GM04504 (cell line): ENCODE measurements at places on chromosomes 13 and 19.

DNA sequence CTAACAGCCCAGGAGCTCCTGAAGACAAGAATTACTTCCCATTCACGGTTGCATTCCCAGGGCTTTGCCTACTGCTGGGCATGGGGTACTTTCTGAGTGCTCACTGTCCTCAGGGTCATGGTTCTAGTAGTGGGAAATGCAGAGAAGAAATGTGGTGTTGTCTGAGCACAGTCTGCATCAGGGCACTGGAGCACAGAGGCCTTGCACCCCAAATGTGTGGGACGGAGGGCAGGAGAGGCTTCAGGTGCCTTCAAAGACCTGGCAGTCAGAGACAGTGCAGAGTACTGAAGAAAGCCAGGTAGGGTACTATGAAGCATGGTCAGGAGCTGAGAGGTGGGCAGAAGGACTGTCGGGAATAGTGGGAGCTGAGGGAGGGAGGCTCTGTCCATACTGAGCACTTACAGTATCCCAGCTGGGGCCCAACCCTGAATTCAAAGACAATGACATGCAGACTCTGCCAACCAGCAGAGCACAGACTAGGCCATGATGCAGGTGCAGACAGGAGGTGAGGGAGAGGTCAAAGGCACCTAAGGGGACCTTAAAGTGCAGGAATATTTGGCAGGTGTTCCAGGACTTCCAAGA, 144.4 kb downstream of the USP12 start:
- no peak for DNase-seq

- no peak for DNase-seq
Observed at GRCh38 chr19:29837448-29837981, 25.7 kb downstream of the CCNE1 start.

GRCh38 chr13:93104270-93104669, 122.3 kb upstream of the GPC6 start:
- no peak for DNase-seq

GRCh38 chr13:53885997-53886396, 857.4 kb downstream of the OLFM4 start:
- no peak for DNase-seq

DNA sequence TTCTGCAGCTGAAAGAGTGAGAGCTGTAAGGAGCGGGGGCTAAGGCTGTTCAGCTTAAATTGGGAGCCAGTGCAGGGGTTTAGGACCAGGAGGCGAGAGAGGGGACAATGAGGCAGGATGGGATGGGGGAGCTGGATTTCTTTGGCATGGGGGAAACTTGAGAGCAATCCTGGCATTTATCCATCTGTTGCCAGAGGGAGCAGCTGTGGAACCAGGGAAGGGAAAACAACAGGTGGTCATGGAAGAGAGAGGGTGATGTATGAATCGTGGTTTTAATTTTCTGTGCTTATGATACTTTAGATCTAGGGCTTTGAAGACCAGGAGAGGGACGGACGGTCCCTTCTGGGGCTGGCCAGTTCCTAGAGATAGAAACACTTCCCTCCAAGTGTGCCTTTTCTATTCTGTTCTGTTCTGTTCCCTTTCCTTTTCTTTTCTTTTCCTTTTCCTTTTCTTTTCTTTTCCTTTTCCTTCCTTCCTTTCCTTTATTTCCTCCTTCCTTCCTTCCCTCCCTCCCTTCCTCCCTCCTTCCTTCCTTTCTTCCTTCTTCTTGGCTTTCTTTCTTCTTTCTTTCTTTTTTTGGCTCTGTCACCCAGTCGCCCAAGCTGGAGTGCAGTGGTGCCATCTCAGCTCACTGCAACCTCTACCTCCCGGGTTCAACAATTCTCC, 16.0 kb upstream of the CCL25 start:
- no peak for DNase-seq

DNA sequence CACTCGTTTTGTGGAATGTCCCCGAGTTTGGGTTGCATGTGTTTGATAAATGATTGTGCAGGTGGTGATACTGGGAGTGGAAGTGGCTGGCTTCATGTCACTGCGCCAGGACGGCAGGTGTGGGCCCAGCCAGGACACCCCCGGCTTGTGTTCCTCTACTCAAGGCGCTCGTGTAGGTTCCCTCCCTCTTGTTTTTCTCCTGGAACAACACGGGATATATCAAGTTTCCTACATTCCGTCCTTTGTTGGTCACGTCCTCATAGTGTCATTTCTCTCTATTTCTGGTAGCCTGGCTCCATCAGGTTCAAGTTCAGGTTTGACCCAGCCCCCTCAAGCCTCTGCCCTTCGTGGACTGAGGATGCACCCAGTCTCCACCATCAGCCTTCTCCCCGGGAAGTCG, 16.3 kb downstream of the IL17D start:
- no peak for DNase-seq

DNA sequence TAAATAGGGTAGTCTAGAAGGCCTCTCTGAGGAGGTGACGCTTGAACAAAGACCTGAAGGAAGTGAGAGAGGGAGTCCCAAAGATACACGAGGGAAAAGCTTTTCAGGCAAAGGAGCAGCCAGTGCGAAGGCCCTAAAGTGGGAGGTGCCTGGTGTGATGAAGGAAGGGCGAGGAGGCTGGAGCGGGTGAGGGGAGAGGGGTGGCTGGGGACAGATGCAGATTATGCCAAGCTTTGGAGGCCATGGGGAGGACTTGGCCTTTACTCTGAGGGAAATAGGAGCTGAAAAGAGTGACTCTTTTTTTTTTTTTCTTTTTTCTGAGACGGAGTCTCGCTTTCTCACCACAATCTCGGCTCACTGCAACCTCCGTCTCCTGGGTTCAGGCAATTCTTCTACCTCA, 2.9 kb downstream of the CLPTM1 start:
- no peak for DNase-seq

DNA sequence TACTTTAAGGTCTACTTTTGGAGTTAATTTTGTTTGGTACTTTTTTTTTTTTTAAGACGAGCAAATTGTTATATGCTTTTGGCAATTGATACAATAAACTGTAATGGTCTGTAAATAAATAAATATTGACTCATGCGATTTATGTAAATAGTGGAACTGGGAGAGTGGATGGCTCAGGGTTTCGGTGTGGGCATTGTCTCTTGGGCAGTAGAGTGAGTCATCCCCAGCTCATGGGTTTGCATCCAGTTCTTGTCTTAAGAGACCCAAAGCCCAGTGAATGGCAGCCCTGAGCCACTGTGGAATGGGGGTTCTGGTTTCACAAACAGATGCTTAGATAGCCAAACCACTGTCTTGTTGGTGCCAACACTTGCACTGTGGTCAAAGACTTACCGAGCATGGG, 33.0 kb downstream of the FGF9 start:
- no peak for DNase-seq

DNA sequence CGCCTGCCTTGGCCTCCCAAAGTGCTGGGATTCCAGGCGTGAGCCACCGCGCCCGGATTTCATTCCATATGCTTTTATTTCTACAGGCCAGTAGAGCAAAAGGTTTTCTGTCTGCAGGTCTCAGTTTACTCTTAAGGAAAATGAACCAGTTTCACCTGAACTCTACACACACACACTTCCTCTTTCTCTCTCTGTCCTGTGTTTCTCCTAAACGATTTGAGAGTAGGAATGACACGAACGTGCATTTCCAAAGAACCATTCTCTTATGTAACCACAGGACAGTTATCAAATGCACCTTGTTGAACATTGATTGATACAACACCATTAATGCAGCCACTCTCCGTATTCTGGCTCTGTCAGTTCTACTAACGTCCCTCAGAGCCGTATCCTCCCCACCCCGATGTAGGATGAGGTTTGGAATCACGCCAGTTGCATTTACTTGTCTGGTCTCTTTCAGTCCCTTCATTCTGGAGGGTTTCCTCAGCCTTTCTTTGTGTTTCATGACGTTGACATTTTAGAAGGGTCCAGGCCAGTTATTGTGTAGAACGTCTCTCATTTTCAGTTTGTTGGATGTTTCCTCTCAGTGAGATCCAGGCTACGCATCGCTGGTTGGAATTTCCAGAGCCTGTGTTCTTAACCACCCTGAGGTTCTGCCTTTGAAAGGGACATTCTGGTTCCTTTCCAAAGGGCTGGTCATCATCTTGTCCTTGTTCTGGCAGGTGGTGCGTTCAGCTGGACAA, 36.0 kb downstream of the BICRA start:
- DNase-seq, result no peak

DNA sequence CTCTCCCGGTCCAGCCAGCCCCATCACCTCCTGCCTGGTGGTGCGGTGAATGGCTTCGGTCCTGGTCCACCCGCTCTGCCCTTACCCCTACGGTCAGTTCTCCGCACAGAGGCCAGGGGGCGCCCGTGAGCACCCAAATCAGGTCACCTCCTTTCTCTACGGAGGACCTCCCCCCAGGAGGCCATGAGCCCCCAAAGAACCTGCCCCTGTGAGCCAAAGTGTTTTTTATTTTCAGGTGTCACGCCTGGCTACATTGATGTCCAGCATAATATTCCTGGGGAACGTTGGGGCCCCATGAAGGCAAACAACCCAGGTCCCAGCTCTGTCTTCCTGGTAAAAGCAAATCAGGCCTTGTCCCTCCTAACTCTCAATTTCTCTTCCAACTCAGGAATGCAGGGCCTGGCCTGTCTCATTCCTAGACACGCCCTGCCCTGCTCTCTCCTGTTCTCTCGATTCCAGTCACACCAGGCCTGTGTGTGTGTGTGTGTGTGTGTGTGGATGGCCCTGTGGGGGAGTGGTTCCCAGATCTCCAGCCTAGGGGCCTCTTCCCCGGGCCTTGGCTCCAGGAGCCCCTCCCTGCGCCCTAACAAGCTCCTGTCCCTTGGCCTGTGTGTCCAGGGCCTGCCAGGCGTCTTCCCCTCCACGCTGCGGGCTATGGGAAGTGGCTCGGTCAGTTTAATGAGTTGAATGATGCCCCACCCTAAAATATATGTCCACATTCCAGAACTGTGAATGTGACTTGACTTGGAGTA, 9.7 kb upstream of the GIPC1 start:
- peak; percentile 71 for DNase-seq

- DNase-seq, result no peak
Observed at GRCh38 chr19:52297601-52298364, 814 bp downstream of the ZNF480 start.

DNA sequence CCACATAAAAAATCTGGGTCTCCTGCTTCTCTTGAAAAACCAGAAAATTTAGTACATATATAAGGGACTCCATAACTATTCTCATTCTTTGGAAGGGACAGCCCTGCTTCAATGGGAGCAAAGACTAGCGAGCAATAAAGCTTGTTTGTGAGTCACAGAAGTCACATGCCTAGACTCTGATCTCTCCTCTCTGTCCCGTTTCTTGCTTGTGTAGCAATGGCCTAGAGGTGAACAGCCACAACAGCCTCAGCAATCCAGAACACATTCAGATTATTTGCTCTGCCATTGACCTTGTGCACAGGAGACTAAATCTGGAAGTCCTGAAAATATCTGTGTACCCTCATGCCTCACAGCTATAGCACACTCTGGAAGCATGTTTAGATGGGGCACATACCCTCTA, 43.2 kb downstream of the SCGB2B2 start:
- no peak for DNase-seq

DNA sequence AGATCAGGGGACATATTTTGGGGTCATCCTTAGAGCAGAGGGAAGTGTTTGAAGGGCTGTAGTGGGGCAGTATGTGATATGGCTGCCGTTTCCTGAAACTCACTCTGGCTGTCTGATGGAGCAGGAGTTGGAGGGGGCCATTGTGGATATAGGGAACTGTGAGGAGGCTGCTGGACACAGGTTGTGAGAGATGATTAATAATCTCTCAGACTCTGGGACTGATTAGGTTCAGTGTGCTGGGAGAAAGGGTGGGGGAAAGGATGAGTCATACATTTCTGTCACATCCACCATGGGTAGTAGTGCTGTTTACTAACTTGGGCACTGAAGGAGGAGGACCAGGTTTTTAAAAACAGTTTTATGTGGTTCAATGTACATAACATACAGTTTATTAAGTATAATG, 4.8 kb downstream of the B3GLCT start:
- DNase-seq, result peak; percentile 27
